Hepatocyte (in vitro differentiated cells): ENCODE measurements at places on chromosomes 16 and 17. TPM values are rescaled to one million over a fixed set of nuclear protein-coding genes. Genes with fewer than 3 reads are reported as not detected.
A peak's percentile ranks its signal among the peaks of the same experiment; 100 is the strongest.

- H3K4me1 ChIP-seq, result no peaks in the 10 kb centered on the region
- H3K27ac ChIP-seq, result no peak overlapping the region
- no peaks in the 10 kb centered on the region for H3K27me3 ChIP-seq
Measured at GRCh38 chr16:23244122-23244521, 58.0 kb upstream of the SCNN1B start.

GRCh38 chr16:11016993-11017392, 72.6 kb downstream of the CLEC16A start:
- DNase-seq, result peak; percentile 32
- H3K27ac ChIP-seq, result peak overlapping the region; percentile 31
- no peaks in the 10 kb centered on the region for H3K27me3 ChIP-seq
- H3K4me3 ChIP-seq, result no peak overlapping the region
- peaks cover 10% of the 10 kb centered on the region for H3K4me1 ChIP-seq

DNA sequence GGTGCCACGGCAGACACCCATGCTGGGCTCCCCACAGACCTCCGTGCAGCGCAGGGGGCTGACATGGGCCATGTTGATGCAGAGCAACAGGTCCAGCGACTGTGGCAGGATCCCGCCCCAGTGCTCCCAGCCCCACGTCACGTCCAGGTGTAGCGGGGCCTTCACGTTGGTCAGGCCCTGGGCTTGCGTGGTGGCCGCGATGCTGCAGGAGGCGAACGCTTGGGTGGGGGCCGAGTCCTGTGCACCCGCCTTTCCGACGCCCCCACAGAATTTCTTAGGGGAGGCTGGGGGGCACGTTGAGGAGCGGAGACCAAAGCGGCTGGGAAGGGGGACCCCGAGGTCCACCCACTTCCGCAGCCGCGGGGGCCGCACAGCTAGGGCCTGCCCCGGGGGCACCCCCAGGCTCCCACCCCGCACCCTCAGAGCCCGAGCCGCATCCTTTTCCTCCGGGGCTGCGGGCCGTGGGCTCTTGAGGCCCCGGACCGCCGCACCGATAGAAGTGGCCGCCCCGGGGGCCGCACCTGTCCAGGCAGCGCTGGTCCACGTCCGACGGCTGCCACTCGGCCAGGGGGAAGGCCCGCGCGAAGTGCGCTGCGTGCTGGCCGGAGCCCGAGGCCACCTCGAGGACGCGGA, 416 bp downstream of the METTL26 start:
- no peak for DNase-seq
- H3K36me3 ChIP-seq, result no peaks in the 10 kb centered on the region
- peak overlapping the region; percentile 99 for H3K27ac ChIP-seq
- H3K4me1 ChIP-seq, result peaks cover 24% of the 10 kb centered on the region
- peak overlapping the region; percentile 73 for H3K4me3 ChIP-seq

GRCh38 chr17:17084317-17084835, 42.1 kb downstream of the MPRIP start:
- H3K4me3 ChIP-seq, result no peak overlapping the region
- H3K27ac ChIP-seq, result no peak overlapping the region
- H3K36me3 ChIP-seq, result no peaks in the 10 kb centered on the region
- H3K27me3 ChIP-seq, result no peaks in the 10 kb centered on the region
- peaks cover 8% of the 10 kb centered on the region for H3K4me1 ChIP-seq
- DNase-seq, result no peak

GRCh38 chr16:50414152-50414551, 45.4 kb upstream of the BRD7 start:
- H3K4me1 ChIP-seq, result no peaks in the 10 kb centered on the region
- H3K27ac ChIP-seq, result no peak overlapping the region
- H3K36me3 ChIP-seq, result no peaks in the 10 kb centered on the region
- no peak for DNase-seq

Gene TBC1D3I
- total RNA-seq, result not detected in 2 replicates

DNA sequence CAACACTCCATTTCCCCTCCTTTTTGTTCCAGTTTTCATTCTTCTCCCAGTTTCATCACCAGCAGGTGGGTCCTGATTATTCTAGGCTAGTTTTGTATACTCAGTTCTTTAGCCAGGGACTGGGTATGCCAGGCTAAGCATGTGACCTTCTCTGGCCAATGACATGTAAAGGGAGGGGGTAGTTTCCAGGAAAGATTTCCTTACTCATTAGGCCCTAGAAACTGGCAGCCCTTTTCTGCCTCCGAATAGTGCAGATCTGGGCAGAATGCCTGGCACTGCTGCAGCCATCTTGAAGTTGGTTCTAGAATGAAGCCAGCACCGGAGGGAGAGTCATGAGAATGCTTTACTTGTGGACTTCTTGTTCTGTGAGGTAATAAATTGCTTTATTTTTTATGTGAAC, 126.9 kb upstream of the AXIN2 start:
- H3K27me3 ChIP-seq, result no peaks in the 10 kb centered on the region
- H3K4me1 ChIP-seq, result no peaks in the 10 kb centered on the region
- peaks cover 3% of the 10 kb centered on the region for H3K36me3 ChIP-seq
- no peak for DNase-seq
- H3K27ac ChIP-seq, result no peak overlapping the region
- H3K4me3 ChIP-seq, result no peak overlapping the region
